ENCODE measurements at places on chromosomes 4 and X. TPM values are rescaled to one million over a fixed set of nuclear protein-coding genes. Genes with fewer than 3 reads are reported as not detected.

Gene GIMD1
- total RNA-seq, result not detected

Gene SYP
- 1.8 TPM for total RNA-seq

Gene ZBTB49
- total RNA-seq, result 8.7 TPM

Gene USP17L28
- not detected for total RNA-seq

Gene EXOC1L
- not detected for total RNA-seq

Gene IL2RG
- total RNA-seq, result 3.4 TPM

Gene SULT1B1
- under 0.01 TPM for total RNA-seq

Gene CLDN22
- not detected for total RNA-seq

Gene CLIC2
- 0.05 TPM for total RNA-seq

Gene COL4A5
- 40.0 TPM for total RNA-seq

Gene ODAPH
- total RNA-seq, result 0.13 TPM

Gene CRMP1
- total RNA-seq, result 23.6 TPM

Gene CPZ
- 31.3 TPM for total RNA-seq

Gene ADGRG4
- not detected for total RNA-seq

Gene CDX4
- not detected for total RNA-seq

Gene LRP2BP
- total RNA-seq, result 1.3 TPM

Gene ZCCHC13
- not detected for total RNA-seq

Gene EMCN
- not detected for total RNA-seq

Gene HPGDS
- total RNA-seq, result not detected

Gene TLR2
- total RNA-seq, result 0.47 TPM

Gene TMPRSS11F
- total RNA-seq, result not detected

Gene NAT8L
- 8.2 TPM for total RNA-seq

Gene POU3F4
- total RNA-seq, result not detected
